ENCODE measurements at places on chromosomes 1 and 21.

DNA sequence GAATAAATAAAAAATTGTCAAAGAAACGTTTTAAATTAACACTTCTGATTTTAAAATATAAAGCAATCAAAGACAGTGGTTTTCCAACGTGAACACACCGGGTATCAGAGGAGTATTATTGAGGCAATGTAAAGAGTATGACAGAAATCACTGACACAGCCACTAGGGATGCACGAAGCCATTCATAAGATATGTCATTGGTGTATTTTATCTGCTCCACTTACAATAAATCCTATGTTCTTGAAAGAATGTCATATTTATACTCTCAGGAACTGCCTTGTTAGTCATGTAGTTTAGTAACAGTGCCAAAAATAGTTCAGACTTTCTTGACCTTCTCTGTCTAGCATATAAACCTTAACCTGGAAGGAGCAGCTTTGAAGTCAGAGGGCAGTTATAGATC, 835.0 kb upstream of the NCAM2 start:
- no peak for DNase-seq

DNA sequence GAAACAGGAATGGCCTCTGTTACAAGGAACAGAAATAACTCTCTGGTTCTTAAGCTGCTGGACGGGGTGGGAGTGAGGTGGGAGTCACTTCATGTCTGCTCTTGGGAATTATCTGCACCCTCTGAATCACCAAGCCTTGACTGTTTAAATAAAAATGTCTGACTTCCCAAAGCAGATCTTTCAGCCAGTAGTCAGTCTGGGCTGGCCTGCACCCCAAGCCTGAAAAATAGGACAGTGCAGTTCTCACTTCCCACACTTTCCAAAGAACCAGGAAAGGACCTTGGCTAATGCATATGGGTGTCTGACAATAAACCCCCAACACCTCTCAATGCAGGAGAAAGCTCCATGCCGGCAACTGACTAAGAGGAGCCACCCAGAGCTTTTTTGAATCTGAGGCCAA, 796 bp downstream of the S100A7 start:
- DNase-seq: no peak

DNA sequence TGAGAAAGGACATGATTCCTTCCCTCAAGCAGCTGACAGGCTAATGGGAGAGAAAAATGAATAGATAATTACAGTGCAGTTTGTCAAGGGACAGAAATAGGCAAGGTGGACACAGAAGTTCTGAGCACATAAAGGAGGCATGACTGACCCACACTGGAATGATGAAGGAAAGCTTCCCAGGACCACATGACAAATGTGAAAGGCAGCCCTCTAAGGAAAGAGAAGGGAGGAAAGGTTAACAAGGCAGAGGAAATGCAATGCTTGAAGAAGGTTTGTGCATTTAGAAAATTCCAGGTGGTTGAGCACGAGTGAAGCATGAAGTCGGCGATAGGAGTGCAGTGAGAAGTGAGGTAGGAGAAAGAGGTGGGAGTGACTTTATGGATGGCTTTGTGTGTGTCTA, 37.4 kb downstream of the LAMC2 start:
- DNase-seq: no peak

GRCh38 chr1:226804907-226805759, 65.3 kb upstream of the PSEN2 start:
- no peak for DNase-seq

- DNase-seq: no peak
Measured at GRCh38 chr1:47587891-47588582, 150.2 kb downstream of the FOXD2 start.

DNA sequence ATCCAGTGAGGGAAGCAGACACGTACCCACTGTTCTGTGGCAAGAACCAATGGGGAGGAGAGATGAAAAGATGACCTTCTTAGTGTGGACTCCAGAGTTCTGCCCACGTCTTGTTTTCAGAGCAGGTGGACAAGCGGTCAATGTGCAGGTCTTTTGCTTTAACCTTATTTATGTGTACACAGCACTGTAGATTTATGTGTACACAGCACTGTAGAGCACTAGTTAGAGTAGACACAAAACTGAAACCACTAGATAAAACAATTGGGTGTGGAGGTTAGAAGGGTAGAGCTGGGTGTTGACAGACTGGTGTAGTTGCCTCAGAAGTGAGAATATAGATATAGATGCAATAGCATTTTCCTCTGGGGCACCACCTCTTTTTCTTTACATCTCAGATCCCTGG, 150.0 kb downstream of the MAGI3 start:
- DNase-seq: no peak

DNA sequence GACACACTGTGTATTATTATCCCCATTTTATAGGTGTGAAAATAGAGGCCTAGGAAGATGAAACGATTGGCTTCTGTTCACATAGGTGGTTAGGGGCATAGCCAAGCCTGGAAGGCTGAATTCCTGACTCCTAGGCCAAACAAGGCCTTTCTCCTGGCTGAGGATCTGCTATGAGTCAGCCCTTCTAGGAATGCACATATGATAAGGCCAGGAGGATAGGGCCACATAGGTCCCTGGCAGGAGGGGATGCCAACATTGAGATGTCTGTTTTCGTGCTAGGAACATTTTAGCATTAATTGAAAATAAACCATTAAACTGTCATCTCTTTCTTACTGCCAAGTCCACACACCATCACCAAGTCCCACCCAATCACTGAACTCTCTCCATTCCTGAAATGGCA, 9.2 kb downstream of the CSMD2 start:
- no peak for DNase-seq

GRCh38 chr1:210303391-210303790, 25.3 kb upstream of the HHAT start:
- DNase-seq: no peak

Measured in activated CD8-positive, alpha-beta memory T cell treated with anti-CD3 and anti-CD28 coated beads for 1 hour (primary cell).